ENCODE measurements at places on chromosomes 3 and 15.

DNA sequence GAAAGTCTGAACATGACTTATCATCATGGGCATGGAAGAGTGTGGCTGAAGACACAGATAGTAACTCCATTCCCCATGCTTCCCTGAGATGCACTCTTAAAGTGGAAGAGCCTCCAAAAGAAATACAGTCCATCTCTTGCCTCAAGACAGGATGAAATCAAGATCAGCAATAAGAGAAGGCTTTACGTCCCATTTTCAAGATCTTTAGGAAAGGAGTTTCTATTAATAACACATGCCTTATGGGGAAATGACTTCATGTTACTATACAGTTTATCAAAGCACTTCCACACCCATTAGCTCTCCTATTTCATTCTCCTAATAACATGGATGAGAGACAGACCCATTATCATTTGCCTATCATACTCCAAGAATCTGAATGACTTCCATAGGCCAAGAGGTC is 6.1 kb upstream of the KBTBD12 start:
- DNase-seq: no peak

DNA sequence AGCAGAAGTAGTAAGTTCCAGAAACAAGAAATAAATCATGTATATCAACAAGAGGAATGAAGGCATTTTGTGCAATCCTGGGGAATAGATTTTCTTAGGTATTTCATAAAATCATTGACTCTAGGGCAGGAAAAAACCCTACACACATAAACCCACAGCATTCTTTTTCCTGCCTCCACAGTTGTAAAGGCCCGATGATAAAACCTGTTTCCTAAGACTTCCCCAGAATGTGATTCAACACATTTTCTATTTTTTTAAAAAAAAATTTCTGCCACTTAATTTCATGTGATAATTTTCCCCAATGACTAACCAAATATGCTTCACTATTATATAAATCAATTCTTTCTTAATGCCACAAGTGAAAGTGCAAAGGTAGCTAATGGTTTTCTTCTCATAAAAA is 407.0 kb downstream of the FHIT start:
- no peak for DNase-seq

- DNase-seq: no peak
These were observed 330.7 kb downstream of the FHIT start for GRCh38 chr3:60920519-60920918.

GRCh38 chr3:105281989-105282388 is 84.7 kb upstream of the ALCAM start:
- DNase-seq: no peak

DNA sequence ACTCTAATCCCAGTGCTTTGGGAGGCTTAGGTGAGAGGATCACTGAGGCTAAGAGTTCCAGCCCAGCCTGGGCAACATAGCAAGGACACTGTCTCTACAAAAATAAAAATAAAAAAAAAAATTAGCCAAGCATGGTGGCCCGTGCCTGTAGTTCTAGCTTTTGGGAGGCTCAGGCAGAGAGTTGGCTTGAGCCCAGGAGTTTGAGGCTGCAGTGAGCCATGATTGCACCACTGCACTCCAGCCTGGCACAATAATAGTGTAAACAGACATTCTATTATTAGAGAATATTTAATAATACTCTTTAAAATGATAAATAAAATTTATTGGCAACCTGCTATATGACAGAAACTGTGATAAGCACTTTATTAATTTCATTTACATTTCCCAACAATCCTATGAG is 908.9 kb downstream of the TUSC7 start:
- no peak for DNase-seq

- no peak for DNase-seq
These were observed 23.1 kb downstream of the LRRC31 start for GRCh38 chr3:169846458-169847193.

- DNase-seq: no peak
These were observed 21.9 kb upstream of the OTOL1 start for GRCh38 chr3:161474741-161475140.

DNA sequence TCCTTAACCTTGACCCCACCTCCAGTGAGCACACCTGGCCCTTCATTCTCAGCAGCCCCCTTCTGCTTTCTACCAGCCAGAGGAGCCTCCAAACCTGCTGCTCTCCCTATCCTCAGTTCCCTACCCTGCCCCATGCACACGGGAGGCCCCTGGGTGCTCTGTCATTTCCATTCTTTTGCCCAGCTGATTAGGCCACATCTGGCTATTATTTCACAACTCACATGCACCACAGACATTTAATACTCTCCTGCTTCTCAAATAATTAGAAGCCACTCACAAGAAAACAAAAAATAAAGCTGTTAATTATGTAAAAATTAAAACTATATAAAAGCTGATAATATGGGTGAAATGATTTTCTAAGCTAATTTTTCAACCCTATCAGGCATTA is 50.7 kb downstream of the MYLK start:
- DNase-seq: no peak

DNA sequence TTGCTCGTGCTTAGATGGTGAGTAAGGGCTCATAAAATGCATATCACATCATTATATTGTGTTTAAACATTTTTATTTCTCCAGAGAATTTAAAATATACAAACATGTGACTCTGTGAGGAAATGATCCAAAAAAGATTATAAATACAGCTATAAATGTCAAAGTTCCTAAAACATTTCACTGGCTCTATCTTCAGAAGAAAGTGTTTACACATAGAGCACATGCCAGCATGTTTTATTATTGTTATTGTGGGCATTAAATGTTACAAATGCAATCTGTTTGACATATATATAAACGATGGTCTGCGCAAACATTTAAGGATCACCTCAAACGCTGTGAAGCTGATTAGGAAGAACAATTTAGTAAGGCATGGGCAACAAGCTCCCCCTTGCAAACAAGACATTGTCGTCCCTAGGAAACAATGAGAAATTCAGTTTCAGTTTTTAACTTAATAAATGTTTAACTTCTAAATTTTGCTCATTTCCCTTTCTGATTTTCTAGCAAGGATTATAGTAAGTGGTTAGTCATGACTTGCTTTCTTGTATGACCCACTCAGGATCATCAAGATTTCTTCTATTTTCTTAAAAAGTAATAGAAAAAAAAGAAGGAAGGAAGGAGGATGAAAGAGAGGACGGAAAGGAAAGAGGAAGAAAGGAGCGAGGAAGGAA is 207.5 kb downstream of the SATB1 start:
- DNase-seq: no peak

DNA sequence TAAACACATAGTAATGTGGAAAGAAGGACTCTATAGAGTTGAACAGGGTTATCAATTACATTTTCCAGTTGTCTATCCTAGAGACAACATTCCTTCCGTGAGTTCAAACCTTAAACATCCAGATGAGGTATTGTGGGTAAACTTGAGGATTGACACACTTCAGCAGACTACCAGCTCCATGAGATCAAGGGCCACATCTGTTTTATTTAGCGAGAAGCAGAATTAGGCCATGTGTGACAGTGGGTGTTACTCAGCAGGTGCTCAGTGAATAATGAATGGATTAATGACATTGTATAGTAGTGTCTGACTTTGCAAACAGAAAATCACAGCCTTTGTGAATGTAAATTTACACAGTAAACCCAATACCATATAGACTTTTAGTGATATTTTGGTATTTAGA is 941.1 kb upstream of the CFAP20DC start:
- DNase-seq: no peak

- no peak for DNase-seq
These were observed 57.2 kb upstream of the KY start for GRCh38 chr3:134707908-134708597.

- DNase-seq: no peak
These were observed 417.7 kb downstream of the LPP start for GRCh38 chr3:188571531-188572095.

- no peak for DNase-seq
These were observed 34.9 kb upstream of the GABRB3 start for GRCh38 chr15:26807517-26808427.

DNA sequence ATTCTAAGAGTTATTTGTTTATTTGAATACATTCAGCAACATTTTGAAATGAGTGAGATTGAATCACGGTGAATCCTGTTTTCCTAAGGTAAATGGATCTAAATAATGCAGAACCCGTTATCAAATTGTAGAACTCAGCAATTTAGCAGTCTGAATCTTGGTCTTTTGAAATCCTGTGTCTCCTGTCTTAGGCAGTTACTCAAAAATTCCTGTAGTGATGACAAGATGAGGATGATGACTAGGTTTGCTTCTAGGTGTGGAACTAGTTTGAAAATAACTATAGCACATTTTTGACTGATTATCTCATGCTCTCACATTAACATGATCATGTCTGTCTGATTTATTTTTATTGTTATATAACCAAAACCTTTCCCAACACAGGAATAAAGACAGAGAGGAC is 115.0 kb downstream of the RAP2B start:
- no peak for DNase-seq

- DNase-seq: peak; percentile 43
These were observed 22.5 kb downstream of the SLC6A20 start for GRCh38 chr3:45773714-45774449.

GRCh38 chr15:64635499-64636495 is 139.6 kb downstream of the RBPMS2 start:
- no peak for DNase-seq

DNA sequence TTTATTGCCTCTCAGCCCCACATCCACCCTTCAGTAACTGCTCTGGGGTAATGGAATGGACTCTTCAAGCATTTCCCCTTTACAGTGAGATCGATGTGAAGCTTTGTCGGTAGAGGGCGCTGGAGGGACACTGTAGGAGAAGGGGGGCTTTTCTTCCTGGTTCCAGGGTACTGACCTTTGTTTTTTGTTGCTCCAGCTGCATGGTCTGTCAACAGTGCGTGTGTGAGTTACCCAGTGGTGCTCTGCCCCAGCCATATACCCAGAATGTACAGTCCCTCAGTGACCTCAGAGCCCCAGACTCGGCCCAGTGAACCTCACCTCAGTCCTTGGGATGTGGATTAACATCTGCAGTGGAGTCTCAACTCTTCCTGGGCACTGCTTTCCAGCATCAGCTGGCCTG is 180.3 kb upstream of the TSC22D2 start:
- DNase-seq: no peak

GRCh38 chr3:60633644-60634043 is 617.6 kb downstream of the FHIT start:
- no peak for DNase-seq

GRCh38 chr3:101950510-101950909 is 101.2 kb downstream of the NFKBIZ start:
- DNase-seq: no peak

DNA sequence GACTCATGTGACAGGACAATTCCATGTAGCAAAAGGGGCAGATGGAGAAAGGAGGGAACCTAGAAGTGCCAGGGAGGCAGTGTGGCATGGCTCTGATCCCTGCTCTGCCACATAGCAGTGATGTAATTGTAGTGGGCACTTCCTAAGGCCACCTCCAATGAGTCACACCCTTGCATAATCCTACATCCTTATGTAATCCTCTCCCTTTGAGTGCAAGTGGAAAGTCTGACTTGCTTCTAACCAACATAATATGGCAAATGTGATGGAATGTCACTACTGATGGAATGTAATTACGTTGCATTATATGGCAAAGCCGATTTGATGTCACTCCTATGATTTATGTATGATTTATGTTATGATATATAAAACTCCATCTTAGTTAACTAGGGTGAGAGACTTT is 72.9 kb upstream of the ATP2C1 start:
- DNase-seq: no peak

DNA sequence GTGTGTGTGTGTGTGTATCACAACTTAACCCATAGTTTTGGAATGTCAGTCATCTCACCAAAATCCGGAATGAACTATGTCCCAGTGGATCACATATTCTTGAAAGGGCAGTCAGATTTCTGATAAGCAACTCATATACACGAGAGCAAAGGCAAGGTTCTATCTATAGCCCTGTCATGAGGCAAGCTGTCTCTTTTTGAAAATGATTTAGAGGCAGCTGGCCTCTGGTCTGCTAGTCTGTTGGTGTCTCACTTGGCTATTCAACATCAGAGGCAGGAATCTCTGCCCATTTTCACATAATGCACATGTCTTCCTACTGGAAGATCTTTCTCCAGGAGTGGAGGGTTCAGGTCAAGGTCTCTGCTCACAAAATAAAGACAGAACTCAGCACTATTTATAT is 79.8 kb downstream of the CNTN6 start:
- no peak for DNase-seq

DNA sequence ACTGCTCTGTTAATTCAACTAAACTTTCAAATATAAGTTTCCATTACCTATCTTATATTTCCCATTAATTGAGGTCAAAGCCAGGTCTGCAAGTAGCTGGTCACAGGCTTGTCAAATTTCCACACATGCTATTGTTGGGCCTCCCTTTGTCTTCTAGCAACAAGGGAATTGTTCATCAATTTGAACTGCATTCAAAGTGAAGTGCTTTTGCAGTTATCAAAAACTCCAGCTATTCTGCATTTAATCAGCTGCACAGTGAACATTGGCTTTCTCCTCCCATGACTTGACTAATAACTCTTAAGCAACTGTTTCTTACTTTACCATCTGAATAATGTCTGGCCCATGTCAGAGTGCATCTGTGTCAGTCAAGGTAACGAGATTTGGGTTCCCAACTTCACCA is 198.4 kb downstream of the KCNH8 start:
- DNase-seq: no peak

DNA sequence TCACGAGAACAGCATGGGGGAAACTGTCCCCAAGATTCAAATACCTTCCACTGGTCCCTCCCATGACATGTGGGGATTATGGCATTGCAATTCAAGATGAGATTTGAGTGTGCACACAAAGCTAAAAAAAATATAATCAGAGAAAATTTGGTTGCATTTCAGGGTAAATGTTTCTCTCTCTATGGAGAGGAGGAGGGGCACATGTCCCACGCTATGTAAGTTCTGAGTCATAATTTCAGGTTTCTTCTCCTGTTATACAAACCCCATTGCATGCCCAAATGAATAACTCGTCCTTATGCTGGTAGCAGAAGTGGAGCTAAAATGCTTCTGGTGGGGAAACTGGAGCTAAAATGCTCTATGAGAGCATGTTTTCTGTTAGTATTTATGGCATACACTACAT is 209.7 kb upstream of the DCBLD2 start:
- DNase-seq: no peak

DNA sequence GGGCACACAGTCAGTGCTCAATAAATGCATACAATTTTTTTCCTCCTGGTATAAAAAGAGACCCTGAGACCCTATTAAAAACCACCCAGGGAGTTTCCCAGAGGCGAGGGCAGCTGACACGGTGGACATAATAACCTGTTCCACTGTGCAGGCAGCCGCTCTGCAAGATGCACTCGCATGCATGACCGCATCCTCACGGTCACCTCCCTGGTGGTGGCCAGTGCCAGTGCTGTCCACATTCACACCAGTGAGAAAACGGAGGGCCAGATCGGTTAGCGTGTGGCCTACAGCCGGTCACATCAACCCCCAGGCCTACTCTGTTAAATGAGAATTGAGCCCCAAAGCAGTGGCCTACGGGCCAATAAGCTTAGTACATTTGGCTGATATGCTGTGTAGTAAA is 24.8 kb downstream of the SH3BP5 start:
- no peak for DNase-seq

DNA sequence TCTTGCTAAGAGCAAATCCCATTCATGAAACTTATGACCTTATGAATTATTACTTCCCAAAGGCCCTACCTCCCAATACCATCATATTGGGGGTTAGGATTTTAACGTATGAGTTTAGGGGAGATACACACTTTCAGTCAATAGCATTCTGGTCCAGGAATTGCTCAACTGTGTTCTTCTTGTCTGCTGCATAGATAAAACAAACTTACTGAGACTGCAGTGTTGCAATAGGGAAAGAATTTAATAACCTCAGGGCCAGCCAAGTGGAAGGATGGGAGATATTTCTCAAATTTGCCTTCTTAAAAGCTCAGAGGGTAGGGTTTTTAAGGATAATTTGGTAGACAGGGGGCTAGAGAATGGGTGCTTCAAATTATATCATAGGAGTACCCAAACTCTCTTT is 625.8 kb downstream of the OTOL1 start:
- no peak for DNase-seq
